ENCODE measurements at places on chromosomes 5 and 9.

DNA sequence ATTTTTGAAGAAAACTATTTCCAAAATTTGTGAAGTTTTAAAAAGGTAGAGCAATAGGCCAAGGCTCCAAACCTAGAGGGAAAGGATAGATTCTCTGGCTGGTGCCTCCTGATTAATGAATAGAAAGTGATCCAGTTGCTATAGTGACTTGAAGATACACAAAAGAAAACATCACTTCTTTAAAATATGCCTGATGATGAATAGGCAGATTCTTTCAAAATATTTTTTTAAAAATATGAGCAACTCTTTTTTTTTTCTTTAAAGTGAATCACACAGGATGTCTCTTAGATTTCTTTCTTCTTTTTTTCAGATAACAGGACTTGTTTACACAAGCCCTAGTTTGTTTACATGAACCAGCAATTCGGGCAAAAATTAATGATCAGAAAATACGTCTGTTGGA lies 124.4 kb downstream of the RFK start:
- no peak for DNase-seq

GRCh38 chr5:171633776-171634470 lies 151.7 kb upstream of the SMIM23 start:
- DNase-seq: no peak

DNA sequence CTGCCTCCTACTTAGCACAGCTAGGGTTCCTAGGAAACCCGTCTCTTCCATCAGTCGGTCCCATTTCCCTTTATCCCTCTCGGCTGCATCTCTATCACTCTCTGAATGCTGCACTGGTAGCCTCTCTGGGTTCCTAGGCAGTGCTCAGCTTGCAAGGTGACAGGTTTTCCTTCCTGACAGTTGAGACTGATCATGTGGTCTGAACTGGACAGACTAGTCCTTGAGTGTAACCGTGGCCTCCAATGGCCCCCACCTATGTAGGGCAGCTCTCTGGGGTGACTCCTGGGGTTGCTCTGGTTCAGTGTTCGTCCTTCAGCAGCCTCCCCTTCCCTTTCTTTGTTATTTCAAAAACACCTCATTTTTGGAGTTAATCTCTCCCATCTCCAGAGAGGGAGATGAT lies 3.8 kb downstream of the TMEM8B start:
- DNase-seq: no peak

DNA sequence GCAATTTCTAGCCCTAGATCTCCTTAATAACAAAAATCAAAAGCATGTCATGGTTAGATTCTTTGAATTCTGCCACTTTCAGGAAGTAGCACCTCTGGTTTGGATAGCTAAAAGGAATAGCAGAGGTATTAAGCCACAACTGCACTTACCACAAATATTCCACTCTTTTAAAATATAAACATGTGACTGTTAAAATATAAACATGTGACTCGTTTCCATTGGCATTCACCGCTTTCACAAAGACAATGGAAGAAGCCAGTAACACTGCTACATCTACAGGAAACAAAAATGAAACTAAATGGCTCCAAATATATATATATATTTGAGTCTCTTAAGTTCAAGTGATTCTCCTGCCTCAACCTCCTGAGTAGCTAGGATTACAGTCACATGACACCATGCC lies 222.9 kb downstream of the ARL15 start:
- DNase-seq: no peak

Data from activated CD4-positive, alpha-beta memory T cell treated with anti-CD3 and anti-CD28 coated beads, Interleukin-2, amount 10 ng/mL, durations not matched to agents 7 days and 5 days (primary cell).